Activated CD8-positive, alpha-beta T cell treated with anti-CD3 and anti-CD28 coated beads, Interleukin-2, amount 10 ng/mL, durations not matched to agents 7 days and 5 days (primary cell): ENCODE measurements at places on chromosomes 11 and 22. TPM values are rescaled to one million over a fixed set of nuclear protein-coding genes. Genes with fewer than 3 reads are reported as not detected.

OR5P2 gene
- total RNA-seq, result not detected

MMP8 gene
- total RNA-seq, result not detected

CBLIF gene
- total RNA-seq, result not detected

HMGXB4 gene
- total RNA-seq, result 34.0 TPM

DCHS1 gene
- total RNA-seq, result 0.29 TPM

PARVG gene
- 175 TPM for total RNA-seq
